Immature natural killer cell (primary cell): ENCODE measurements at places on chromosomes 3 and 15.
A peak's percentile ranks its signal among the peaks of the same experiment; 100 is the strongest.

DNA sequence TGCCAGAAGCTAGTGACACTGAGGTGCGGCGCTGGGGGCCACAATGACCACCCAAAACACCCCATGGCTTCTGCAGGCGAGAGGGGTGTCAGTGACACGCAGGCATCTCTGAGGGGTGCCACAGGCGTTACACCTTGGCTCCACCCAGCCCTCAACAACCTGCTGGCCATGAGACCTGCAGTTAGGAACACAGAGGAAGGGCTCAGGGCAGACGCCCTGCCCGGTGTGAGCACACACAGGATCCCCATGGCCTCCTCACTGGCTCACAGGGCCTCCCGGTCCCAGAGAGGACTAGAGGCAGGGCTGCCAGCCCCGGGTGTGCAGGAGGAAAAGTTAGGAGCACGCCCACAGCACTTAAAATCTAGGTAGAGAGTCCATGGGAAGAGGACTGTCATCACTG is 35.1 kb downstream of the CYFIP1 start:
- DNase-seq = no peak

GRCh38 chr3:139074565-139075115 is 29.9 kb upstream of the PRR23C start:
- no peak for DNase-seq

GRCh38 chr3:130963878-130964277 is 62.7 kb downstream of the ASTE1 start:
- no peak for DNase-seq

DNA sequence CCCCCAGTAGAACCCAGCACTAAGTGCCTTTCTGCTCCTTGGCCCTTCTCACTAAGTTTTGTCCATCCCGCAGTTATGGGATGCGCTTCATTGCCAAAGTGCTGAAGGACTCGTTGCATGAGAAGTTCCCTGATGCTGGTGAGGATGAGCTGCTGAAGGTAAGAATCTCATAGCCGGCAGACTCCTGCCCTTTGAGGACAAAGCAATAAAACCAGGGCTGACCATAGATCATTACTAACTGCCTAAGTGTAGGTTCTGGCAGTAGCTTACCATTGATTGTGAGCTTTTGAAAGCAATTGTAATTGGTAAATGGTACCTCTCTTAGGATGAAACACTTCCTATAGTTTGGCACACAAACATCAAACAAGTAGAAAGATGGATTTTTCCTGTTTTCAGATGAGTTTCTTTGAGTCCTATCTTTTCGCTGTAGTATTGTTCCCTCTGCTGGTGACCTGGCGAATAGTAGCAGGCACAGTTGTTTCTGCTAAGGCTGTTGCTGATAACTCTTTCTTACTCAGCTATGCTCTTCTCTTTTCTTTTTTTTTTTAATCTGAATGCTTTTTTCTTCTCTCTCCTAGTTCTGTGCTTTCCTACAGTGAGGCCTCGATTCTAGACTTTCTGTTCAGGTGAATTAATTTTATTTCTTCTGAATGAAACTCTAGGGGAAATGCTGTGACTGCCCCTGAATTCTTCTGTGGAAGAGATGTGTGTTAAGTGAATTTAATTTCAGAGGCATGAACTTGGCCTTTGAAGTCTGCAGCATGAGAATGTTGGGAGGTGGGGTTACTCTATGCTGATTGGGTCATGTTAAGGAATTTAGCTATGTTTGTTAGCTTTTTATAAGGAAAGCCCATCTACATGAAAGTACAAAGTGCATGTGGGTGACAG is 47.4 kb upstream of the CRTC3 start:
- peak; percentile 29 for DNase-seq

DNA sequence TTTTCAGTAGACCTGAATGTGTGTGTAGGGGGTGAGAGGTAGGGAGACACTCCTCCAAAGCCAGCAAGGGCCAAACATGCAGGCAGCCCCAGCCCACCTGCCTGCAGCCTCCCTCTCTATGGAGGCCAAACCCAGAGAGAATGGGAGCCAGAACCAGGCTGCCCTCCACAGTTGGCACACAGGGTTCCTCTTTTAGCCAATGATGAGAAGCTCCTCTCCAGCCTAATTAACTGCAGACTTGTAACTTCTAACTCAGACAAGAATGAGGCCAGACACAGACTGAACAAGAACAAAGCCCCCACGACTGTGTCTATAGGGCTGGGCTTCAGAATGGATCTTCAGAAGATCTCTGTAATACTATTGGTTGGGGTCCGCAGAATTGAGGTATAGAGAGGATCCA is 12.3 kb upstream of the TLE3 start:
- DNase-seq = no peak

GRCh38 chr3:147130461-147130860 is 275.9 kb downstream of the ZIC4 start:
- no peak for DNase-seq

GRCh38 chr3:159631226-159631625 is 357.4 kb upstream of the IL12A start:
- no peak for DNase-seq

DNA sequence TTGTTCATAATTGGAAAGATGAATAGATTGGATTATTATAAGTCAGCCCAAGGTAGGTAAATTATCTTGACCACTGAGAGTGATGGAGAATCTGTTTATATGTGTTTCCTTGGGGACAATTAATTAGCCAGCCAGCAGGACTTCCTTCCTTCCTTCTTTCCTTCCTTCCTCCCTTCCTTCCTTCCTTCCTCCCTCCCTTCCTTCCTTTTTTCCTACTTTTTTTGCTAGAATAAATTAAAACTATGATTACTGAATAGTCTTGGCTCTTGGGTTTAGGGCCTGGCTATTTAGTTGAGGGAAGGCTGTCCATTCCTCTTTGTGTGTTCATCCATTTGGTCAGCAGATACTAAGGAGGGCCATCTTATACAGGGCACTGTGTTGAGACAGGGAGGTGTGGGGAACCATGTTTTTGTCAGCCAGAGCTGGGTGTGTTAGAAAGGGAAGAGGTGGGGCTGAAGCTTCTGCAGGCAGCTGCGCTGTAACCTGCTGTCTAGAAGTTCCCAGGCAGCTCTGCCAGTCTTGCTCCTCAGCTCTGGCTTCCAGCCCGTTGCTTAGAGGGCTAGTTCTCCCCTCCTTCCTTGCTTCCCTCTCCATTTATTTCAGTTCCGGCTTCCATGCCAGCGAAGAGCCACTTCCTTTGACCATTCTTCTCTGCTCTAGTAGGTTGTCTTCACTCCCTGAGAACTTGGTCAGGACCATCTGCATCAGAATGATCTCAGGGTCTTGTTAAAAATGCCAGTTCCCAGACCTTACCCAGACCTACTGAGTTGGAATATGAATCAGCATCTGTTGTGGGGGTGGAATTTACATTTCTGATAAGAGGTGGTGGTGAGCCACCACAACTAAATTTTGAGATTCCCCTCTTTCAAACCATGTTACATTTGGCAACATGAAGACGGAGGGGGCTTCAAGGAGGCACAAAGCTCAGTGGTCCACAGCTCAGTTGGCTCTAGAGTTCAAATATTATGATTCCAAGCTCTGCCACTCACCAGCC is 113.9 kb downstream of the DGKG start:
- no peak for DNase-seq

DNA sequence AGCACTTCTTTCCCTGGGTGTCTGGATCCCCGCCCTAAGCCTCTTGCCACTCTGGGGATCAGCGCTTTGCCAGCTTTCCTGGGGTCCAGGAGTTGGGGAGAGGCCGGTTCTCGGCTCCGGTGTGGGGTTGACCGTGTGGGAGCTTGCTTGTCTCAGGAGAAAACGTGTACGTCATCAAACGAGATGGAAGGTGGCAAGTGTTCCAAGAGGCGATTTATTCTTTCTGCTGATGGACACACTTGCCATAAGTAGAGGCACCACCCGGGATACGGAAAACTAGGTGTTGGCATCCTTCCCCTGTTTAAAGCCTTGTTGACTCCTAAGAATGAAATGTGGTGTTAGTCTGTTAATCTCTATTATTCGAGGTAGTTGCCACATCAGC is 295 bp downstream of the ZWILCH start:
- no peak for DNase-seq

DNA sequence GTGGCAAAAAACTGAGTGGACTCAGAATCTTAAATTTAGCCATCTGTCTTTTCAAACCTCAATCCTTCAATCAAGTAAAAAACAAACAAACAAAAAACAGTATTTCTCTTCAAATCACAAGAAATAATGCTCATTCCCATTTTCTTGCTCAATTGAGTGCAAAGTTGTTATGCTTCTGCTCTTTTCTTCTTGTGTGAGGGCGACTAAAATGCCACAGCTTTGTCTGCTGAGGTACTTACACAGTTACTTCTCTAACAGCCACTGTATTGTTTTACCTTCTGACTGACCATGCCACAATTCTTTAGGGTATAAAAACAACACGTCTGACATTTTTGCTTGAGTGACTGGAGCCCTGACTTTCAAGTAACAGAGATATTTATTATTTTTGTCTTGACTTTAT is 617.4 kb downstream of the NAALADL2 start:
- no peak for DNase-seq

DNA sequence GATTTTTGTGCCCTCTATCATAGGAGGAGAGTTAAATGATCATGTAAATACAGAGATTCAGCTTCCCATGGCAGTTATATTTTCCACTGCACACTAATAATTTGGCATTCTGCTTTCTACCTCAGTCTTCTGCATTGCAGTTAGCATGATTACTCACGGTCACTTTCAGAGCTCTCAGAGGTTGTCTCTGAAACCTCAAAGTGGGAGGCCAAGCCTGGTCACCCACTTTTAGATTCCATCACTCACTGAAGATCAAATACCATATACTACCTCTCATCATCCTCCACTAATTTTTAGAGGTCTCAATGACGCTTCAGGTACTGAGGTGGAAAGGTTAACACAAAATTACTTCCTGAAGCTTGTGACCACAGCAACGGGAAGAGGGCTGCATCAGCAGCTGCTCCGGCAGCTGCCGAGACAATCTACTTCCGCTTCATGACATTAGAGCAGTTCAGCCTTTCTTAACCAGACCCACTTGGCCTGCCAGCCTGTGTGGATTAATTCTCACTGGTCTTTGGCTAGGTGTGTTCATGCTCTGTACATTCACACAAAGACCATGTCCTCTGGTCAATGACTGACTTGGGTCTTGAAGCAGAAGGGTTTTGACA is 416.4 kb upstream of the PDZRN3 start:
- DNase-seq = no peak

DNA sequence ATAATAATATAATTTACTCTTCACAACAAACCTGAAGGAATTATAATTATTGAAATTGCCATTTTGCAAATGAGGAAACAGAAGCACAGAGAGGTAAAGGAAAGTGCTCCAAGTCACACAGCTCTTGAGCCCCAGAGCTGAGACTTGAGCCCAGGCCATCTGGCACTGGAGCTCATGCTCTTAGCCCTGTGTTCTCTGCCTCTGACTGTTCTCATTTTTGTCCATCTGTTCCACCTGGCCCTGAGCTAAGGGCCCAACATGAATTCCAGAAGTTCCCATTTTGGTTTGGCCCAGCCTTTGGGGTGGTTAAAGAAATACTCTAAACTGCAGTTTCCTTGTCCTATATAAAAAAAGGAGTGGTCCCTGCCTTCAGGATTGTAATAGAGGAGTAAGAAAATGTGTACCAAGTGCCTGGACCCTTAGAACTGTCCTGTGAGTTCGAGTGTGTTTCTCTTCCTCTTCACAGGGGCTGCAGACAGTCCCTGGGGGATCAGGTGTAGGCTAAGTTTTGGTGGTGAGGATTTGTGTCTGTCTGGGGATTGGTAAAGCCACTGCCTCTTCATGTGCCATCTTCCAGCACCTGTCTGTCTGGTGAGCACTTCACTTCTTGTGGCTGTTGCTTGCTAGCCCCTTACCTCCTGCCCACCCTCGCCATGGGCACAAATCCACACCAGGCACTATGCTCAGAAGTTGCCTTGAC is 91.8 kb downstream of the DNAJB8 start:
- no peak for DNase-seq

DNA sequence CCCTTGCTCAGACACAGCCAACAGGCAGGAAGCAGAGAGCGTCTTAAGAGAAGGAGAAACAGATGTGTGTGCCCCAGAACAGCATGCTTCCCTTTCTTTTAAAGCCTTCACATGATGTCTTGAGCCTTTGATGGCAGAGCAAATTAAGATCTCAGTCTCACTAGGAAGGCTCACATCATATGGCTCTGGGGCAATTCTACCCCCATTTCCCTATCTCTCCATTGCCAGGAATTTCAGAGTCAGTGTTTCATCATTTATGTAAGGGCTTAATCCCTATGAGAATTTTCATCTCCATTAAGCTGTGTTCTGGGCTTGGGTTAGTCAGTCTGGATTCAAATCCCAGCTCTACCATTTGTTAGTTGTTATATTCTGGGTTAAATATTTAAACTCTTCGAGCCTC is 41.4 kb upstream of the GLCE start:
- no peak for DNase-seq

DNA sequence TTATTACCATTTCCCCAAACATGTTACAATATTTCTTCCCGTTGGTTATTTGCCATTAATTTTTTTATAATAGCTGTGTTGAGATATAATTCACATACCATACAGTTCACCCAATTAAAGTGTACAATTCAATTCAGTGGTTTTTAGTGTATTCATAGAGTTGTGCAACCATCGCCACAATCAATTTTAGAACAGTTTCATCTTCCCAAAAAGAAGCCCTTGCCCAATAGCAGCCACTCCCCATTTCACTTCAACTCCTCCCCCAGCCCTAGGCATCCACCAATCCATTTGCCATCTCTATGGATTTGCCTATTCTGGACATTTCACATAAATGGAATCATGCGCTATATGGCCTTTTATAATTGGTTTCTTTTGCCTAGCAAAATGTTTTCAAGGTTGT is 225.1 kb downstream of the EPHB1 start:
- DNase-seq = no peak

GRCh38 chr3:11323813-11324212 is 51.6 kb downstream of the ATG7 start:
- DNase-seq = no peak

DNA sequence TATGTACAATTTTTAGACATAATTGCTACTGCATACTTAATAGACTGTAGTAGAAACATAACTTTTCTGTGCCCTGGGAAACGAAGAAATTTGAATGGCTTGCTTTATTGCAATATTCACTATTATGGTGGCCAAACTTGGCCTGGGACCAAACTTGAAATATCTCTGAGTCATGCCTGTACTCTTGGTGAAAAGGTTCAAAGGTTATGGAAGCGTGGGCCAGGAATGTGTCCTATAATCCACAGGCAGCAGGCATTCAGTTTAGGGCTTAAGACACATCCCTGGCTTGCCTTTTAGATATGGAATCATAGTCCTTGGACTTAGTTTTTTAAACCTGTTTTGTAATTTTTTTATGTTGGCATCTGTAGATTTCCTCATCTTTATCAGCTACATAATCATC is 124.3 kb downstream of the LRIG1 start:
- DNase-seq = no peak

GRCh38 chr3:62246094-62246493 is 127.3 kb downstream of the FEZF2 start:
- no peak for DNase-seq

- DNase-seq = no peak
These were observed 49.2 kb downstream of the CTXND1 start for GRCh38 chr15:80202641-80203360.

- DNase-seq = no peak
These were observed 27.1 kb downstream of the GPR171 start for GRCh38 chr3:151175952-151176351.

DNA sequence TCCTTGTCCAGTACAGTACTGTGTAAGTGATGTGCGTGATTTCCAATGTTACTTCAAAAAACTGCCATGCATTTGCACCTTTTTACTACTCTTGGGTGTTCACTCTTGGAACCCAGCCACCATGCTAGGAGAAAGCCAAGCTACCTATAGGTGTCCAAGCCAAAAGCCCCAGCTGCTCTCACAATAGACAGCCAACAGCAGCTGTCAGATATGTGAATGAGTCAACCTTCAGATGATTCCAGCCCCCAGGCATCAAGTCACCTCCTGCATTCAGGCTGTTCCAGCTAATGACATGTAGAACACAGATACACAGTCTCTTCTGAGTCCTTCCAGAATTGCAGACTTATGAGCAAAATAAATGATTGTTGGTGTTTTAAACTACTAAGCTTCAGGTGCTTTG is 417.7 kb upstream of the TGFBR2 start:
- DNase-seq = no peak
